Heart left ventricle (tissue), 16 donors: ENCODE measurements at places on chromosomes 11 and 22.
A peak's percentile ranks its signal among the peaks of the same experiment; 100 is the strongest.

GRCh38 chr11:23556163-23556750 lies 696.0 kb upstream of the CCDC179 start:
- H3K36me3 ChIP-seq: no peaks in the 10 kb centered on the region
- no peaks in the 10 kb centered on the region for H3K4me1 ChIP-seq
- no peak for DNase-seq
- no peak overlapping the region for H3K27ac ChIP-seq

DNA sequence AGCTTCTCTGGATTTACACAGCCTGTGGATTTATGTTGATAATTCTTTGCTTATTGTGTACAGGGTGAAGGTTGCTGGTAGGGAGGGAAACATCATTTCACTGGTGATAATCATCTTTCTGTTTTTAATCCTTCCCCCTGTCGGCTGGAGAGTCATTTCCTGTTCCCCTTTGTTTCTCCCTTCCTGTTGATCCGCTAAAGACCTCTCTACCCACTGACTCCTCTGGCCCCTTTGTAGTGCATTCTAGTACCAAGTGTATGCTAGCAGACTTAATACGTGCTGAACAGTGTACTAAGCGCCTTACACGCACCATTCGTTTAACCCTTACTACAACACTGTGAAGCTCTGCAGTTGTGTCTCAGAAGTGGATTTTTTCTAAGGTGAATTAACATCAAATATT lies 19.0 kb upstream of the OR9Q1 start:
- DNase-seq: peak; percentile 32
- no peaks in the 10 kb centered on the region for H3K27me3 ChIP-seq
- H3K4me3 ChIP-seq: no peak overlapping the region
- no peaks in the 10 kb centered on the region for H3K4me1 ChIP-seq
- H3K27ac ChIP-seq: peak overlapping the region; percentile 53
- no peaks in the 10 kb centered on the region for H3K36me3 ChIP-seq

DNA sequence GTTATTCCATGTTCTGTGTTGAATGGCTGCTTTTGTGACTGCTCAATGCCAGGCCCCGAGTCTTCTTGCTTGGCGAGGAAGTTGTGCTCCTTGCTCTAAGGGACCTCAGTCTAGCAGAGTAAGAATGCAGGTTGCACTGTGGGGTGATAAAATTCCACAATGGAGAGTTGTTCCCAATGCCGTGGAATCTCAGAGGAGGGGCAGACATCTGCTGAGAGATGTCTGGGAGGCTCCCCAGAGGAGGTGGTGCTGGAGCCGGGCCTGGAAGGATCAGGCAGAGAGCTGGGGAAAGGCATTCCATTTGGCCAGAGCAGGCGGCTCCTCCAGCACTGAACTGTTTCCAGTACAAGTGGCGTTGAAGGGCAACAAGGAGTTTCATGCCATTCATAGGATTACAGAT lies 55.2 kb downstream of the ST3GAL4 start:
- H3K27ac ChIP-seq: peak overlapping the region; percentile 64
- no peak overlapping the region for H3K4me3 ChIP-seq
- H3K27me3 ChIP-seq: no peaks in the 10 kb centered on the region
- H3K36me3 ChIP-seq: peaks cover 44% of the 10 kb centered on the region

GRCh38 chr11:111183706-111184105 lies 61.8 kb upstream of the POU2AF2 start:
- no peaks in the 10 kb centered on the region for H3K27me3 ChIP-seq
- no peak overlapping the region for H3K4me3 ChIP-seq
- no peak overlapping the region for H3K27ac ChIP-seq
- peaks cover 6% of the 10 kb centered on the region for H3K4me1 ChIP-seq
- DNase-seq: no peak
- H3K36me3 ChIP-seq: no peaks in the 10 kb centered on the region

GRCh38 chr22:19450363-19451175 lies 3.1 kb upstream of the C22orf39 start:
- peaks cover 29% of the 10 kb centered on the region for H3K4me1 ChIP-seq
- H3K36me3 ChIP-seq: peaks cover 54% of the 10 kb centered on the region
- H3K27me3 ChIP-seq: no peaks in the 10 kb centered on the region

- no peak for DNase-seq
- H3K27ac ChIP-seq: no peak overlapping the region
- H3K4me3 ChIP-seq: no peak overlapping the region
These were observed 96.1 kb downstream of the SYT9 start for GRCh38 chr11:7347611-7348431.

DNA sequence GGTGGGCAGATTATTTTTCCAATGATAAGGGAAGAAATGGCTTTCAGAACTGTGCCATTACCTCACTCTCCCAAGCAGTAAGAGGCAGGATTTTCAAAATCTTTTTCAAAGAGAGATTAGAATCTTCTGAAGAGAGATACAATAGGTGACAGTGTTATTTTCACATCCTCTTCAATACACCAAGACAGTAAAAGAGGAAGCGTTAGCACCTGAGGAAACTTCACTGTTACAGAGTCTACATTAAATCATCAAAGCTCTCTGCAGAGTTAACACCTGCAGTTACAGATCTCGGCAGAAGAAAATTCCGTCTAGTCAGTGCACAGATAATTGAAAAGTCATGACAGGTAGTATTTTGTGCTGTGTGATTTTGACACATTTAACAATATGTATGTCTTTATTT lies 144.9 kb downstream of the PGR start:
- no peaks in the 10 kb centered on the region for H3K27me3 ChIP-seq
- no peaks in the 10 kb centered on the region for H3K4me1 ChIP-seq
- H3K27ac ChIP-seq: no peak overlapping the region
- H3K36me3 ChIP-seq: peaks cover 12% of the 10 kb centered on the region

- no peak overlapping the region for H3K27ac ChIP-seq
- no peaks in the 10 kb centered on the region for H3K27me3 ChIP-seq
- H3K36me3 ChIP-seq: no peaks in the 10 kb centered on the region
- H3K4me3 ChIP-seq: peak overlapping the region; percentile 37
- DNase-seq: no peak
These were observed 36.6 kb downstream of the KCNJ1 start for GRCh38 chr11:128830290-128831173.

DNA sequence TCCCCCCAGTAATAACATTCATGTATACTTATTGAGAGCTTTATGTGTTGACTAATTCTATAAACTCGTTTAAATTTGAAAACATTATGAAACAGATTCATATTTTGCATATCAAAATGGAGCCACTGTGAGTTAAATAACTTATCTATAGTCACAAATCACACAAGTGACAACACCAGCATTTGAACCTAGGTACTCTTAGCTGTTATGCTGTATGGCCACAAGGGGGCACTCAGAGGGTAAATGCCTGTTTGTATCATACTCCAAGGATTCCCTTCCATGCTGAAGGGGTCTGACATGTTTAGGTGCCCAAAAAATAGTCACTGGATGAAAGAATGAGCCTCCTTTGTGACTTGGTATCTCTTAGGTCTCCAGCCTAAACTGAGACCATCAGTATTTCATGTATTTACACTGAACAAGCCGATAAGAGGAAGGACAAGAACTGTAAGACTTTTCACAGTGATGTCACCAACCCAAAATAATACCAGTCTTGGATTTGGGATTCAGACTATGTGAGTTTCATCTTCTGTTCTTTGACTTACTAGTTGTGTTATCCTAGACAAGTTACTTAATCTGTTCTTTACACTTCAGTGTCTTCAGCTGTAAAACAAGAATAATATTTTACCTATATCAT lies 12.2 kb upstream of the OR52D1 start:
- DNase-seq: peak; percentile 29
- no peaks in the 10 kb centered on the region for H3K27me3 ChIP-seq
- no peaks in the 10 kb centered on the region for H3K4me1 ChIP-seq
- H3K4me3 ChIP-seq: no peak overlapping the region

- no peak overlapping the region for H3K4me3 ChIP-seq
- no peaks in the 10 kb centered on the region for H3K4me1 ChIP-seq
- no peaks in the 10 kb centered on the region for H3K27me3 ChIP-seq
- no peak overlapping the region for H3K27ac ChIP-seq
These were observed 17.2 kb downstream of the ADAMTS8 start for GRCh38 chr11:130411223-130411622.

DNA sequence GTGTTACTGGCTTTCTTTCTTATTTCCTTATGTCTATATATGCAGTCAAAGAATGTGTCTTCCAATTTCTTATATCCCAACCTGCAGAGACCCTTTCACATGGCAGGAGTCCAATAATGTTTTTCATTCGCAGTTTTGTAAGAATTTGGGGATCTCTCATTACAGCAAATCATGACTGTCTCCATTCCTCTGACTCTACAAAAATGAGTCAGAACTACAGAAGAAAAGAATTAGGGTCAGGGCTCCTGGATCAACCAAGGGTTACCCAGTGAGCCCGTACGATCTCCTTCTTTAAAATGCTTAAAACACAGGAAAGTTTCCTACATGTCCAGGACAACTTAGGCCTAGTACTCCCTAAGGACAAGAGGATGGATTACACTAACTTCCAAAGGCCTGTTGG lies 42.2 kb downstream of the RPUSD4 start:
- H3K4me1 ChIP-seq: no peaks in the 10 kb centered on the region
- H3K4me3 ChIP-seq: no peak overlapping the region

DNA sequence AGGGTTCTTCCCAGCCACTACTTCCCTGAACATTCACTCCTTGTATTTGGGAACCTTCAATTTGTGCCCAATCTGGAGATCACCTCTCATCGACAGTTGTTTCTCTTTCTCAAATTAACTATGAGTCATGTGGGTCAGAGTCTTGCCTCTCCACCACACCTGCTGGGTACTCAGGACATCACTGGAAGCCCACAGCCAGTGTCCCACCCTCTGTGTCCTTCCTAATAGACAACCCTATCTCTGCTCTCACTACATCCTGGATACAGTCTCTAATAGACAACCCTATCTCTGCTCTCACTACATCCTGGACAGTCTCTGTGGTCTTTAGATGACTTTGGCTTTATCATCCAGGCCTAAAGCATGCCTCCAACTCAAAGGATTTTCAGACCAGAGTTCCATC lies 70.1 kb downstream of the ARL14EP start:
- no peaks in the 10 kb centered on the region for H3K36me3 ChIP-seq
- no peak overlapping the region for H3K4me3 ChIP-seq
- peaks cover 7% of the 10 kb centered on the region for H3K4me1 ChIP-seq

GRCh38 chr22:28075358-28075981 lies 156.4 kb upstream of the PITPNB start:
- H3K36me3 ChIP-seq: peaks cover 3% of the 10 kb centered on the region
- peak; percentile 60 for DNase-seq
- H3K27me3 ChIP-seq: no peaks in the 10 kb centered on the region
- no peak overlapping the region for H3K27ac ChIP-seq

- DNase-seq: no peak
- H3K4me1 ChIP-seq: peaks cover 14% of the 10 kb centered on the region
- H3K27me3 ChIP-seq: peaks cover 7% of the 10 kb centered on the region
- no peak overlapping the region for H3K27ac ChIP-seq
These were observed 162.3 kb downstream of the TRIM29 start for GRCh38 chr11:119975561-119976152.
